Activated CD4-positive, alpha-beta T cell treated with anti-CD3 and anti-CD28 coated beads for 24 hours (primary cell): ENCODE measurements at places on chromosomes 13 and 19.

DNA sequence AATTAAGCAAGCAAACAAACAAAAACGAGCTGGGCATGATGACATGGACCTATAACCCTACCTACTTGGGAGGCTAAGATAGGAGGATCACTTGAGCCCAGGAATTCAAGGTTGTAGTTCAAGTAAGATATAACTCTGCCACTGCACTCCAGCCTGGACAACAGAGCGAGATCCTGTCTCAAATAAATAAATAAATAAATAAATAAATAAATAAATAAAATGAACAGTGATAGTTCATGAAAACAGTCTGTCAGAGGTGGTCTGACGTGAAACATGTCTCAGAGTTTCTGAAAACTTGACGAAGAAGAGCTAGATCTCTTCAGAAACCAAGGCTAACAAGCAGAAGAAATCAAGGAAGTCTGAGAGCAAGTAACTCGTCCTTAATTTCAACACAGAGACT lies 188.8 kb upstream of the GPC6 start:
- no peak for DNase-seq

DNA sequence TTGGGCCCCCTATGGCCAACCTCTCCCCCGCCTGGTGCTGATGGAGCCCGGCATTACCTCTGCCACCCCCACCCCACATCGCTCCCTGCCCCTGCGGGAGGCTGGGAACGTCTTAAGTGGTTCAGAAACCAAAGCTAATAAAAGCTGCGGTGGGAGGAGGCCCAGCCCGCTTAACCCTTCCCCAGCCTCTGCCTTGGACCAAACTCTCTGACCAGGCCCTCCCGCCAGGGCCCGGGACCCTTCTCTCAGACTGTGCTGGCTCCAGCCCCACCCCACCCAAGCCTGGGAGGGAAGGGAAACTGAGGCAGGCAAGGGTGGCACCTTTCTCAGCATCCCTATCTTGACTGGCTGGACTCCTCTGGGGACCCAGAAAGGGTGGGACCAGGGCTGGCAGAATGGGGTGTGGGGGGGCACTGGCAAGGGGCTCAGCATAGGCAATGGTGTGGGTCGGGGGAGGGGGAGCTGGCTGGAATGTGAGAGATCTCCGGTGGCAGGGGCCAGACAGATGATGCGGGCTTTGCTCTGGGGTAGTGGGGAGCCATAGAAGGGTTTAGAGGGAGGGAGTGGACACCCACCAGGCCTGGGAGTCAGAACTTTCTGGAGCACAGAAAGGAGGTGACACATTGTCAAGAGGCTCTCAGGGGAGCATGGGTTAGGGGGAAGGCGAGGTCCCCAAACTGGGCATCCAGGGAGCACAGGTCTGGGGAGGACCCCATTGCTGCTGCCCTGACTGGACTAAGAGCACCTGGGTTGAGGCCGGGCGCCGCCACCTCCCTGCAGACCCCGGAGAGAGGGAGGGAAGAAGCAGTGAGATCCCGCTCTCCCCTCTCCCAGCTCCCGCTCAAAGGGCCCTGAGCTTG lies 21.9 kb downstream of the SMIM24 start:
- DNase-seq = no peak

GRCh38 chr13:31286930-31287329 lies 87.2 kb downstream of the B3GLCT start:
- no peak for DNase-seq

DNA sequence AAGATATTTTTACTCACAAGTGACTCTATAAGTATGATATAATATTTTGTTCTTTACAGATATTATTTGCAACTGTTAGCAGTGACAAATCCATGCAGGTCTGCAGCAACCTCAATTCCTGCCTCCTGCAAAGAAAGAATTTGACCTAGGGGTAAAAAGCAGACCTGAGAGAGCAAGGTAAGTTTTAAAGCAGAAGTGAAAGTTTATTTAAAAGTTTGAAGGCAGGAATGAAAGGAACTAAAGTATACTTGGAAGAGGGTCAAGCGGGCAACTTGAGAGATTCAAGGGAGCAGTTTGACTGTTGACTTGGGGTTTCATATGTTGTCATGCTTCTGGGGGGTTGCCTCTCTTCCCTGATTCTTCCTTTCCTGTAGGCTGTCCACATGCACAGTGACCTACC lies 520.1 kb upstream of the PCDH20 start:
- DNase-seq = no peak

DNA sequence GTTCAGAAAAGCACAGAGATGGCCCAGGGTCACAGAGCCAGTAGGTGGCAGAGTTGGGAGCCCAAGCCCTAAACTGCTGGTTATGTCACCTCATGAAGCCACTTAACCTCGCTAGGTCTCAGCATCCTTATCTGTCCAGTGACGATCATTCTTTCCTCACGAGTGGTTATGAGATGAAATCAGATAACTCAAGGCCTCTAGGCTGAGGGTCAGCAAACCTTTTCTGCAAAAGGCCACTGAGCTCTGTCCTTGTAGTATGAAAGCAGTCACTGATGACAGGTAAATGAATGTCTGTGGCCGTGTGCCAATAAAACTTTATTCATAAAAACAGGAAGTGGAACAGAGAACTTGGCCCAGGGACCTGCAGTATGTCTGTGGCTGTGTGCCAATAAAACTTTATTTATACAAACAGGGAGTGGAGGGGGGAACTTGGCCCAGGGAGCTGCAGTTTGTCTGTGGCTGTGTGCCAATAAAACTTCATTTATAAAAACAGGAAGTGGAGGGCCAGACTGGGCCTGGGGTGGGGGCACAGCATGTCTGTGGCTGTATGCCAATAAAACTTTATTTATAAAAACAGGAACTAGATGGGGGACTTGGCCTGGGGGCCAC lies 71.2 kb downstream of the GNG7 start:
- no peak for DNase-seq

DNA sequence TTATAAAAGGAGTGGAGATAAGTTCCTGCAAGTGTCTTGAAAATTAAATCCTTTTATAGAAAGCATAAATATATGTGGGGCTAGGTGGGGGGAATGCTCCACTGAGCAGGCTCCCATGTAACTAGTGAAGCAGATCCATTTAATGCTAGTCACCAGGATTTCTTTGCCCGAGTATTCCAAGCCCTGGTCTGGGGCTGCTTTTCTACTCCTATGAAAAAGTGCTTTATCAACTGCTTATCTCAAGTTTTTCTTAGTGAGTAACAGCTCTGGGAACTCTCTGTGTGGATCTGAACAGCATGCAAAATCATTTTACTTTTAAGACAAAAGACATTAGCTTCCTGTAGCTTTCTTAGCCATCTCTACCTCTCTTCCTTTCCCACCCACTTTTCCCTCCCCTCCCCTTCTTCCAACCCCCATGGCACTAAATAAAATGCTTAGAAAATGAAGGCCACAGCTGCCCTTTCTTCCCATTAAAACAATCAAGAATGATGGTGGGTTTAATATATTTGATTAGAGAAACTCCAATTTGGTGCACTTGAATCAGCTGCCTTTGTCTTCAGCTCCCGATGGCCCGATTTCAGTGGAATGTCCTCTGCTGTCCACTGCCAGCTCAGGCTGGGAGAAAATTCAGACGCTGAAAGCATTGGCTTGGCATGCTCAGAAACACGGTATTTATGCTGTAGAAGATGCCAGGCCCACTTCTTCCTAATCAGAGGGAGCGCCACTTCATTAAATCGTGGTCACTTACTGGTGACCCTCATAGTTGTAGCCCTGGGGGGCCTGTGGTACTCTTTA lies 475.1 kb downstream of the FOXO1 start:
- no peak for DNase-seq

- no peak for DNase-seq
These were observed 9.3 kb downstream of the ZNF582 start for GRCh38 chr19:56383826-56384605.

DNA sequence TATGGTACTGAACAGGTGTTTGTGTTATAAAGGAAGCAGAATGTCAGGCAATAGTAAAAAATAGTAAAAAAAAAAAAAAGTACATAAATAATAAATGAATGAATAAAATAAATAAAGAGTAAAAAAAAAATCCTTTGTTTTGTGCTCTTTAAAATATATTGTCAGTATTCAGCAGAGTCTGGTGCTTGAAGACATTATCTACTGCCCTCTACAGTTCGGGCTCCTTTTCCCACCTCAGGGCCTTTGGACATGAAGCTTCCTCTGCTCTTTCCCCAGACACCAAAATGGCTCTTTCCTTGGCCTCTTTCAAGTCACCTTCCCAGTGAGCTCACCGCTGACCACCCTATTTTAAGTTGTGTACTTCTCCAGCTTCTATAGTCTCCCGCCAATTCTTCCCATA lies 137.5 kb downstream of the TNFRSF19 start:
- no peak for DNase-seq

DNA sequence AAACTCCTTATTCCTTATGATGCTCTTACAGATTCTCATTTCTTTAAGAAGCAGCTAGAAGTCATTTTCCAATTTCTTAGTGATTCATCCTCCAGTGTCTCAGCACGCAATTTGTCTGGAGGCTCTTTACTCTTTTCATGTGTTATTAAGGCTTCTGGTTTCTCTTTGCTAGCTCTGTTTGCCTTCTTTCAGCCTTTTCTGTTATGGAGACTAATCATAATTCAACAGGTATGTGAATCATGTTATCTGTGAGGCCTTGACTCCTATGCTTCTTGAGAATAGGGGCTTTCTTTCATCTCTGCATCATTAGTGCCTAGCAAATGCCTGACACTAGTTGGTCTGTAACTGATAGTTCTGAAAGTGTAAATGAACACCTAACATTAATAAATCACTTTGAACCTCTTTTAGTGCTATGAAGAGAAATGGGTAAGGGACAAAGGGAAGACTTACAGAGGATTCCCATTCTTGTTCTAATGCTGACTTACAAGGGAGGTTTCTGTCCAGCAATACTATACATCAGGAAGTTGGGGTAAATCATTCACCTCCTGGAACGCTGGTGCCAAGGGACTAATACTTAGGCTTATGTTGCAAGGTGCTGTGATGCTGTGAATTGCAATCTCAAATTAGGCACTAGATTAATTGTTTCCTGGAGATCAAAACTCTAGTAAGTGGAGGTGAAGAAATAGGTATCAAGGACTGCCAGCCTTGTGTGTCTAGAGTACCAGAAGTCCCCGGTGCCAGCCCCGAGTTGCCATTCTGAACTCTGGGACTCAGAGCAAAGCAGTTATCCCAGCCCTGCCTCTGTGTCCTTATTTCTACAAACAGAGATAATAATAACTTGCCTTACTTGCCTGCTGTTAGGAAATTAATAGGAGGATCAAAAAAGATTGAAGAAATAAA lies 265.6 kb downstream of the DCLK1 start:
- no peak for DNase-seq

- no peak for DNase-seq
These were observed 378.5 kb downstream of the ENOX1 start for GRCh38 chr13:43408274-43408673.

DNA sequence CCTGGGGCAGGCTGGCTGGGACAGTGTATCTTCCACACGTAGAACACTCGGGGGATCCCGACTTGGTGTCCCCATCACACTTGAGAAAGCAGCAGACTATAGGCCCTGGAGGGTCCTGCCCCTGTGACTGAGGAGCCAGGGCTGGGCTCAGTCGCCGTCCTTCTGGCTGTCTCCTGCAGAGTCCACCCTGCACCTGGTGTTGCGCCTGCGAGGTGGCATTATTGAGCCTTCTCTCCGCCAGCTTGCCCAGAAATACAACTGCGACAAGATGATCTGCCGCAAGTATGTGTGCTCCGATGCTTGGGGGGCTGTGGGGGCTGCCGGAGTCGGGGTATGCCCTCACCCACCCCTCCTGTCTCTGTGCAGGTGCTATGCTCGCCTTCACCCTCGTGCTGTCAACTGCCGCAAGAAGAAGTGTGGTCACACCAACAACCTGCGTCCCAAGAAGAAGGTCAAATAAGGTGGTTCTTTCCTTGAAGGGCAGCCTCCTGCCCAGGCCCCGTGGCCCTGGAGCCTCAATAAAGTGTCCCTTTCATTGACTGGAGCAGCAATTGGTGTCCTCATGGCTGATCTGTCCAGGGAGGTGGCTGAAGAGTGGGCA lies 3.1 kb downstream of the UBA52 start:
- no peak for DNase-seq

DNA sequence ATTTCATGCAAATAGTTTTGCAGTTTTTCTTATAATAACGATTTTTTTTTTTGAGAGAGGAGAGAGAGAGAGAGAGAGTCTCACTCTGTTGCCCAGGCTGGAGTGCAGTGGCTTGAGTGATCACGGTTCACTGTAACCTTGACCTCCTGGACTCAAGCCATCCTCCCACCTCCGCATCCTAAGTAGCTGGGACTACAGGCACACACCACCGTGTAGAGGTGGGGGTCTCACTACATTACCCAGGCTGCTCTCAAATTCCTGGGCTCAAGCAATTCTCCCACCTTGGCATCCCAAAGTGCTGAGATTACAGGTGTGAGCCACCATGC lies 26.8 kb upstream of the GJB6 start:
- DNase-seq = no peak

DNA sequence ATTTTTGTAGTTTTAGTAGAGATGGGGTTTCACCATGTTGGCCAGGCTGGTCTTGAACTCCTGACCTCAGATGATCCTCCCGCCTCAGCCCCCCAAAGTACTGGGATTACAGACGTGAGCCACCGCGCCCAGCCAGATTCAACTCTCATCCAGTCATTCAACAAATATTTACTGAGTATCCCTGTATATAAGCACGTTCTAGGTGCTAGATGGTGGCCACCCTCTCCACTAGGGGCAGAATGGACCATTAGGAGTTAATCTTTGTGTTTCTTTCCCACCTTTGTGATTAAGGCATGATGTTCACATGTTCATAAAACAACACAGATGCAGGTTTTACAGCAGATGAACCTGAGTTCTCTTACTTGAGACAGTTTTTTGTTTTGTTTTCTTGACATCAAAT lies 7.3 kb downstream of the SHKBP1 start:
- no peak for DNase-seq

DNA sequence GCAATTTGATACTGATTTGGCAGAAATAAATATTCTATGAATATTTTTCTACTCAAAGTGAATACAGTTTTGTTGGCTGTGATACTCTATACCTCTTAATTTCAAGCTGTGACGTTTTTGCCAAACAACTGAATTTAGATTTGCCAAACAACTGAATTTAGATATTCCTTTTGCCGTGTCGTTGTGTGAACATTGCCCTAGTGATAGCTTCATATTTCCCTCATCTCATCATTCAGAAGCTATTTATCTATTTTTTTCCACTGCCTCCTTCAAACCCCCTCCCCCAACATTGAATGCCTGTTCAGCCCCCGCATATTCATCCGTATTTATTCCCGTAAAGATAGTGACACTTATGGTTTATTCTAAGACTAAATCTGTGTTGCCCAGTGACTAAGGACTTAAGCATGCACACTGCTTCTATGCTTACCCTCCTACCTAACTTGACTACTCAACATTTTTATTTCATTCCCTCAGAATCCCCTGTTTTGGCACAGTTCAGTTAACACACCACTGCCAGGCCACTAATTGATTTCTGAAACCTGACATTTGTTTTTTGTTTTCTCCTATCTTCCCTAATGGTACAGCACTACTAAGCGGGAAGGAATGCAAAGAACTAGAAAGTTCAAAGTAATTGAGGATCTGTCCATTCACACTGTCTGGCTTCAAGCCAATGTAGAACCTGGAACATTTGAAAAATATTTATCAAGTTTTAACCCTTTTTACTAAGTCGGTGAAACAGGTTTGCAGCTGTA lies 2.8 kb upstream of the KLF5 start:
- no peak for DNase-seq

- no peak for DNase-seq
These were observed 1152.2 kb upstream of the SPRY2 start for GRCh38 chr13:81493144-81493543.
